ENCODE measurements at places on chromosomes 1 and 21. TPM values are rescaled to one million over a fixed set of nuclear protein-coding genes. Genes with fewer than 3 reads are reported as not detected.

The PKLR gene
- total RNA-seq, result not detected

DNA sequence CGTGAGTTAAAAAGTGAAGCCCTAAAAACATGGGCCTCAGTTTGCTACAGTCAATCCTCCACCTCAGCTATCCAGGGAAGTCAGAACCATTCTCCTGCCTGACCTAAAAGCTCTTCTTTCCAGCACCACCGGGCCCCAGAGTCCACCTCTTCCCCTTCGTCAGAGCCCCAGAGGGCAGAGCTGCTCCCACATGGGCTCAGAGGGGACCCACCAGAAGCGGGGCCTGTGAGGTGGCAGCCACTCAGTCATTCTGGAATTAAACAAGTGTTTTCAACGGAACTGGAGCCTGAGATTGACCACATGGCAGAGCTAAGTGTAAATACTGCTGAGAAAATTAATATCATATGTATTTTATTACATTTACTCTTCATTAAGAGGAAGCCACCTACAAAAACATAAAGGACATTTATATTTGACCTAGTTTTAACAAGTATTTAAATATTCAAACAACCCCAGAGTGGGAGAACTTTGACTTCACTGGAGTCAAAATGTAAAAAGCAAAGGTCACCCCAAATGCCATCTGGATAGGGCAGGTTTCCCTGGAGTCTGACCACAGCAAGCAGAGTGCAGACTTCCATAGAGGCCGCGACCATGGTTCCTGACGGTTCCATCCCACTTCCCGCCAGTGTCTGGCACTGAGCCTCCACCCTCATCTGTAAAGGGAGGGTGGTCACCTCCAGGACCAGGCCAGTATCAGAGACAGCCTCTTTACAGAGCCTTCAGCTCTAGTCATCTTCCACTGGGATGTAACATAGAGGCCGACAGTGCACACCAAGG, 1.8 kb downstream of the SUMO3 start:
- no peak for DNase-seq

The SLC30A10 gene
- total RNA-seq, result not detected

DNA sequence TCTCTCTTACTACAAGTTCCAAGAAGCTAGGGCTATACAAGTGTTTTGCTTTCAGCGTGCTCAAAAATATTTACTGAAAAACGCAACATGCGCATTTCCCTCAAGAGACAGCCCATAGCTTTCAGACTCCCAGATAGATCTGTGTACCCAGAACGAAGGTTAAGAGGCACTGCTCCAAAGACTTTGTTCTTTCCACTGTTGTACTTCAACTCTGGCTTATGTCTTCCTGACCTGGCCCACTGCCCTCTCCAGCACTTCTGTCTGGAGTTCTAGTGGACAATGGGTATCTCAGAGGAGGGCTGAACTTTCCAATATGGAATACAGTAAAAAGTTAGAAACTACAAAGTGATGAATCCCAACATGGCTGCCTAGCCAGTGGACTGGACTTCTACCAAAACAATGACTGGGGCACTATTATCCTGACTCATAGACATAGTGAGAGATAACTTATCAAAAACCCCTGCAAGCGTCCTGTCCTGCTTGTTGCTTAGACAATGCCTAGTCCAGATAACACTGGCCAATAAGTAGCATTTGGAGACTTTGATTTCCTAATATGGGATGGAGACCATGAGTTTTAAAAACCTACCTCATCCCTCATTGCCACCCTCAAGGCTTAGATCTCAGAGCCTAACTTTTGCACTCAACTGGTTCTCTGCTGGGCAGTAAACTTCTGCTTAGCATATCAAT, 8.8 kb upstream of the ADAR start:
- no peak for DNase-seq

DNA sequence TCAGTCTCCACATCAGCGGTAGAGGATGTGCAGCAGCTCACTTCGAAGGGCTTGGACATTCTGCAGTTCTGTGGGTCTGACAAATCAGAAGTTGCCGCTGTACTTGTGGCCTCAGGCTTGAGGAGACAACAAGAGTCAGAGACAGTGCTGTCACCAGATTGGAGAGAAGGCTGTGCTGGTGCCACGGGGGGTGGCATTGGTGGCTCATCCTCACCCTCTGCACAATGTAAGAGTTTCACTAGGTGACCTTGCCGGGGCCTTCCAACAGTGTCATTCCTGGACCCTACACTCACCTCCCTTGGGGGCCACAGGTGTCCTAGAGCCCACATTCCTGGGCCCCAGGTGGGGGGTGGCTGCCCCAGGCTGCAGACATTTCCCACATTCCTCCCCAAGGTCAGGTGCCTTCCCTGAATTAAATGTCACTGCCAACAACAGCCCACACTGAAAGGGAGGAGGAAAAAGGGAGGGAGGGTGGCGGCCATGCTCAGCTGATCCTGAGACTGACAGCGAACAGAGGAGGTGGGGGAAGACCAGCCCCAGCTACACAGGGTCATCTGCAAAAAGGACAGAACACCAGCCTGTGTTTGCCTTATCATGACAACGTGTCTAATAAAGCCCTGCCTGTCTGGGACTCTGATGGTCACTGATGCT, 46.4 kb downstream of the TMCC2 start:
- DNase-seq, result no peak

DNA sequence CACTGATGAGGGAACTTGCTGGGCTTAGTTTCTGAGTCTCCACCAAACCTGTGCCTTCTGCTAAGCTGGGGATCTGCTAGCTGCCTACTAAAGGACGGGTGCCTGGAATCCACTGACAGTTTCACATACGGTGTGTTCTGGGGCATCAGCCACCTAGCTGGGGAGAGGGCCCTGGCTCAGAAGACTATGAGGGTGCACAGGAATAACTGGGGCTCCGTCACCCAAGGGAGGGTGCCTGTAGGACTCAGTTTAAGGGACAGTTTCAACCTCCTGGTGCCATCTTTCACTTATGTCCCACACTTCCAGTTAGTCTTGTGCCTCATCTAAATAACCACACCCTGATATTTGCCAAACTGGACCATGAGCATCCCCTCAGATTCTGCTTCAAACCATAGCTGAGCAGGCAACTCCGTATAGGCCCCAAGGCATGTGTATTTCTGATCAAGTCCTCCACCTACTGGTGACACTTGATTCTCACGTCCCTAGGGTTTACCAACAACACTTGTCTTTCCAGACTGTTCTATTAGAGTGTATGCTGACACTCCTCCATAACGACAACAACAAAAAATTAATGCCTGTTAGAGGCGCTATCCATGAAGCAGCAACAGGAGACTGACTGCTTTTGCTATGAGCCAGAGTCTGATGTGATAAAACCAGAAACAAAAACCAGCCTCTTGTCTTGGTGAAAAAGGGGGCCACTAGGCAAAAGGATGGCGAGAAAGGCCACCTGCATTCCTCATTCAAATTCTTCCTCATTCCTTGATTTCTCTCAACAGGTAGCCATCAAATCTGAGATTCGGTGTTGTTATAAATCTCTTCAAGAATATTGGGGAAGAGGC, 55.0 kb upstream of the PAXBP1 start:
- DNase-seq, result peak; percentile 59

DNA sequence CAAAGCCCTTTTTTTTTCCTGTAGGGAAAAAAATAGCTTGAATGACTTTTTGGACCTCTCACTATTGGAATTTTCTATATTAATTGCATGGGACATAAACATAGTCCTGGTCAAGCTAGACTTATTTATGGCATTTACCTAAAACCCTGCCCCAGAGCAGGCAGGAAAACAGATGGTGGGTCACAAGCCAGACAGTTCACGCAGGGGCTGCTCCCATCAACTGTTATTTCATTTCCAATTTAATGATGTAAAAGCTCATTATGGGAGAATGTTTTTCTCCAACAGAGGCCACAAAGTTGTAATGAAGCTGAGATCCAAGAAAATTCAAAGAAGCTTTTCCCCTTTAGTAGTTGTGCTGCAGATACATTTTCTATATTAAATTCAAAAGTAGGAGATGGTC, 99.2 kb downstream of the SGIP1 start:
- no peak for DNase-seq

GRCh38 chr1:16351456-16351993, 755 bp downstream of the FBXO42 start:
- DNase-seq, result peak; percentile 13

The NPL gene
- 2.7 TPM for total RNA-seq

DNA sequence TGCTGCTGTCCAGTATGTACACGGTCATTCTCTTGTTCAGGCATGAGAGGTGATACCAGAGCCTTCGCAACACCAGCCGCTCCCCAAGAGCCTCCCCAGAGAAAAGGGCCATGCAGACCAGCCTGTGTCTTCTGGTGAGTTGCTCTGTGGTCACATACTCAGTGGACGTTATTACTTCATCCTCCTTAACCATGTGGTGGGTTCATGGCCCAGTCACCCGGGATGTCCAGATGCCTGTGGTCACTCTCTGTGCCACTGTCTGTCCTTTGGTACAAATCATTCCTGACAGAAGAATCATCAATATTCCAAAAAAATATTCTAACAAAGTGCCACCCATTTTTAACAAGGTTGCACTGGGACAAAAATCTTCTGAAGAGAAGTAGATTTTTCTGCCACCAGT, 8.8 kb upstream of the ZNF124 start:
- DNase-seq, result no peak

Data from activated CD4-positive, alpha-beta T cell treated with anti-CD3 and anti-CD28 coated beads, Interleukin-2, amount 10 ng/mL, durations not matched to agents 7 days and 5 days (primary cell).